Stimulated activated CD4-positive, alpha-beta T cell treated with anti-CD3 and anti-CD28 coated beads, Interleukin-1b, Interleukin-23, amount 100 ng/mL, for 1 hour (primary cell): ENCODE measurements at places on chromosomes 16 and 17.

GRCh38 chr16:30063278-30063892 is 2.2 kb upstream of the ALDOA start:
- no peak for DNase-seq

- DNase-seq, result no peak
Measured at GRCh38 chr16:11588321-11589197, 1.8 kb upstream of the LITAF start.

DNA sequence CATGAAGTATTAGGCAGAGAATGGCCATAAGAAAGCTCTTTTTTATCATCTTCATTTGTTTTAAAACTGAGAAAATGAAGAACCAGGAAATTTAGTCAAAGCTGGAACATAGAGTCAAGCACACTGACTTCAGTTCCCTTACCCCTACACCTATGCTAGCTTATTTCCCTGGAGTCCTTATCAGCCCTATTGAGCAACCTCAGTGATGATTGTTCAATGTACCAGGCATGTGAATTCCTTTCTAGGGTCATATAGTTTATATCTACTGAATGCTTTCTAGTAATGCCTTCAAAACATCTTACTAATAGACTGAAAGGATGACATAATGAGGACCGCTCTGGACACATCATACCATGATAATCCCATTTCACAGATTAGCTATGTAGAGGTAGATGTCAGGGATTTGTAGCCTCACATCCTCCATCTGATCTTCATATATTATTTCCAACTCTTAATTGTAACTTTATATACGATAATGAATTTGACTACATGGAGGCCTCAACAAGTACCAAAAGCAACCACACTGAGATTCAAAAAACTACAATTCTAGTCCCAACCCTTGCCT is 460.4 kb upstream of the DYNLRB2 start:
- DNase-seq, result no peak

- no peak for DNase-seq
Measured at GRCh38 chr16:10787304-10787703, 31.3 kb downstream of the TVP23A start.

DNA sequence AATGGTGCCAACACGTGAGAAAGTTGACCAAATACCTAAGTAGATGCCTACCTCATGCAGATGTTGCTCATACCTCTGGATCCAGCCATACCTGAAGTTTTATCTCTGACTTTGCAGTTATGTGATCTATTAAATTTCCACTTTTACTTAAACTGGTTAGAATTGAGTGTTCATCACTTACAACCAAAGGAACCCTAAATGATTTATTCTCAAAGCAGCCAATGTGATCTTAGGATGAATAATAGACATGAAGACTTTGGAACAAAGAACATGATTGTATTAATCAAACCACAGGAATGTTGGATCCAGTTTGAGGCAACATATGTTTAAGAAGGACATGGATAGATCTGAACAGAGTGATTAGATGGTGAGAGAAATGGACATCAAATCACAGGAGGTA is 68.7 kb downstream of the IRX6 start:
- DNase-seq, result no peak

- DNase-seq, result no peak
Measured at GRCh38 chr17:4607261-4607741, 23.0 kb downstream of the SMTNL2 start.

DNA sequence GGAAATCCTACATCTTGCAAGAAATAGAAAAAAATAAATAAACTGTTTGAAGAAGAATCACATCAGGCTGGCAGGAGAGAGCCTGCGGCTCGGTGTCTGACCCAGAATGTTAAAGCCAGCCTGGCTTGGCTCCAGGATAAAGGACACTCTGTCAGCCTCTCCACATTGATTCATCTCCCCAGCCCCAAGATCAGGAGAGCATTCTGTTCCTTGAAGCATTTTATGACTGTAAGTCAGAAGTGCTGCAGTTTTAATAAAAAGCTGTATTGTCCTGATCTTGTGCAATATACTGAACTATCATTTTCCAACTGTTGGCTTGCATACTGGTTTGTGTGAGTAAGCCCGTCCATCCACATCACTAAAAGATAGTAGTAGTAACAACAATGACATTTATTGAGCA is 426.6 kb downstream of the HAPSTR1 start:
- no peak for DNase-seq

- DNase-seq, result no peak
Measured at GRCh38 chr17:74520016-74520434, 11.2 kb downstream of the CD300LB start.

DNA sequence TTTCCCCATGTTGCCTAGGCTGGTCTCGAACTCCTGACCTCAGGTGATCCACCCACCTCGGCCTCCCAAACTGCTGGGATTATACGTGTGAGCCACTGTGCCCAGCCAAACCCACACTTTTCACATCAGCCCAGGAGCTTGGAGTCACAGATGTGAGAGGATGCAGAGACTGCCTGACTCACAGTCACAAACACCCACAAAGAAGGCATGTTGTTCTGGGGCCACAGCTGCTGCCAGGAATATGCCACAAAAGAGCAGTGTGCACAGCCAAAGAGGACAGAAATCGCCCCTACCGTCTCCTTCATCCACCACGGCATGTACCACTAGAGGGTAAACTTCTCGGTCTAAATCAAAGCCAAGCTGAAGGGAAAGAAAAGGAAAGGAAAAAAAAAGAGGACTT is 25.1 kb upstream of the FOXJ1 start:
- DNase-seq, result no peak

DNA sequence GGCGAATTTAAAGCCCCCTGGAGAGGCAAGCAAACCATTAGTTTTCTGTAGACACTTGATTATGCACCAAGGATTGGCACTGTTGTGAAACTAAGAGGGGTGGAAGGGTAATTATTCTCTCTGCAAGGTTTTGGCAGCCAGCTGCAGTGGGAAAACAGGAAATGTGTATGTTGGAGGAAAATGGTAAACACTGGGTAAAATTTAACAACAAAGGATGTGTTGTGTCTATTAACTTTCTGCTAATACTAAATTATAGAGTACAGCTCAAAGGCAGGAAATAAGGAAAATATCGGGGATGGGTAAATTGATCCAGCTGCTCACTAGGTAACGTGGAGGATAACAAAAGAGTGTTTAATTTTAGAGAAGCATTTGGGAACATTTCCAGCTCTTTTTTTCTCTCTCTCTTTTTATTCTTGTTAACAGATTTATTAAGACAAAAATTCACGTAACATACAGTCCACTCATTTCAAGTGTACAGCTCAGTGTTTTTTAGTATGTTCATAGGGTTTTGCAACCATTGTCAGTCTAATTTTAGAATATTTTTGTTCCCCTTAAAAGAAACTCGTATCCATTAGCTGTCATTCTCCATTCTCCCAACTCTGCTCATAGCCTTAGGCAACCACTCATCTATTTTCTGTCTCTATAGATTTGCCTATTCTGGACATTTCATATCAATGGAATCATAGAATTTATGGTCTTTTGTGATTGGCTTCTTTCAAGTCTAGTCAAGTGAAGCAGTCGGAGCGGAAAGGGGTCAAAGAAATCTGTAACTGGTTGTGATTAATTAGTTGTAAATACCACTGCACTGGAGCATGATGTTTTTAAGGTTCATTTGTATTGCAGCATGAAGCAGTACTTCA is 41.8 kb downstream of the TANGO6 start:
- DNase-seq, result no peak

DNA sequence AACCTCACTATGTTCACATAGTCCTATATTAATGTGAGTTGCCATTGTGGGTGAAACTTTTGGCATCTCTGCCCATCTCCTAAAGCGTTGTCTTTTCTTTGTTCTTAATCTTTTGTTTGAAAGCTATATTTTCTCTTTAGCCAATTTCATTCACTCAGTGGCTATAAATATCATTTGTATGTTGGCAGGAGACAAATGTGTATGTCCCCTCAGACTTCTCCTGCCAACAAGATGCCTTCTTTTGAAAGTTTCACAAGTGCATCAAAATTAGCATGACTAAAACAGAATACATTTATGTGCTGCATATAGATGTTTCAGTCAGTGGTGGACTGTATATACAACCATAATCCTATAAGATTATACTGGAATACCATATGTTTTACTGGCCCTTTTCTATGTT is 109.0 kb downstream of the CA10 start:
- DNase-seq, result no peak

DNA sequence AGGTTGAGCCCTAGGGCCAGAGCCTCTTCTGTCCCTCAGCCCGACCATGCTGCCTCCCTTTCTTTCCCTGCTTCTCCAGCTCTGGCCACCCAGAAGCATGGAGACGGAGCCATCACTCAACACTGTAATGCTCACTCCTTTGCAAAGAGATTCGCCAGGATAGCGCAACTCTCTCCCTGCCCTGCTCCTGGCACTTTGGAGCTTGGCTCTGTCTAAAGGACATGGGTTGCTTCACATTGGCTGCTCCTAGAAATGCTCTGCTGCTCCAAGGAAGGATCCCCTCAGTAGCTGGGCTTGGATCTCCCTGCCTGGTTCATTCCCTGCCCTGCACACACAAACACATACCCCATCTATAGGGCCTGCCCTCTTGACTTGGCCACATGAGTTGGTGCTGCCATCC is 76.0 kb downstream of the CLEC16A start:
- no peak for DNase-seq

DNA sequence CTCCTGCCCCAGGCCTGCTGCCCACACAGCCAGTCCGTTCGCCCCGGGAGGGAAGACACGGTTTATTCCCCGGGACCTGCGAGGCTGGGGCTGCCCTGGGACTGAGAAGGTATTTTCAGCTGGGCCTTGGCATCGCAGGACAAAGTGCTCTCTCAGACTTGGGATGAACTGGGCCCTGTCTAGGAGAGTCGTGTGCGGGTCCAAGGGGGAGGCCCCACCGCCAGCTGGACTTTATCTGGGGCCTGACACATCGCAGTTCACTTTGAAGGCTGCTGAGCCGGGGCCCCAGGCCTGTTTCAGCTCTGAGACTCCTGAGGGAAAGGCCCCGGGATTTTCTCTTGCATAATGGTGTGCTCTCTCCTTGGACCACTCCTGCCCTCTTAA is 6.8 kb downstream of the CRISPLD2 start:
- DNase-seq, result no peak

- DNase-seq, result no peak
Measured at GRCh38 chr17:897970-898619, 81.5 kb downstream of the NXN start.

- no peak for DNase-seq
Measured at GRCh38 chr16:3952737-3953131, 72.2 kb upstream of the CREBBP start.

- DNase-seq, result no peak
Measured at GRCh38 chr17:20914658-20915057, 128.2 kb downstream of the USP22 start.

DNA sequence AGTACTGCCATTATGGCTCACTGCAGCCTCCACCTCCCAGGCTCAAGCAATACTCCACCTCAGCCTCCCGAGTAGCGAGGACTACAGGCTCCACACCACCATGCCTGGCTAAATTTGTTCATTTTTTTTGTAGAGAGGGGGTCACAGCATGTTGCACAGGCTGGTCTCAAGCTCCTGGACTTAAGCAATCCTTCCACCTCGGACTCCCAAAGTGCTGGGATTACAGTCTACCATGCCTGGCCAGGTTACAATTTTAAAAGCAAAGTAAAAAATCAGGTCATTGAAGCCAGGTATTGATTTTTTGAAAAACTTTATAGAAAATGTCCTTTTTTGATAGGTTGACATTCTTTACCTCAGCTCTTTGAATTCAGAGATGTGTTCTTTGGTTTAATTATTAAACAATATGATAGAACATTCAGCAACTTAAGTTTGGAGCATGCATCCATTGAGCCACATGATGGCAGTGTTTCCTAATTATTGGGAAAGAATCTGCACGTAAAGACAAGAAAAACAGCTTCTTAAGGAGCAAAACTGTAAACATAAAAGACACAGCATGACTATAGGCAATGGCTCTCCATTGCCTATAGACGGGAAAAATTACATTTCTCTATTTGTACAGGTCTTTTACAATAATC is 1.7 kb upstream of the SLC16A11 start:
- DNase-seq, result no peak

DNA sequence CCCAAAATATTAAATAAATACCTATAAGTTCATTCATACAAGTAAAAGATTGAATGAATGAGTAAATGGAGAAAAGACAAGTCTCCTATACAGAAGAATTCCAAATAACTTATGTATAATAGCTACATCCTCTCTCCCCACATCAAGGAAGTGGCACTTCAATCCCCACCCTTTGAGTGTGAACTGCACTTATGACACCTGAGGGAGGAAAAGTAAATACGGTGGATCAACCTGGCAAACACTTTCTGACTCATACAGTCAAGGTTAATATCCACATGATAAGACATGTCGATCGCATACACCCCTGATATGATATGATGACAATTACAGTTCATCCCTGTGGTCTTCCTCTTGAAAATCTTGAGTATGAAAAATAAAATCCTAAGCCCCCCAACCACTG is 18.0 kb downstream of the SLFN12L start:
- DNase-seq, result no peak

- no peak for DNase-seq
Measured at GRCh38 chr17:48299760-48300159, 130.3 kb downstream of the SKAP1 start.

DNA sequence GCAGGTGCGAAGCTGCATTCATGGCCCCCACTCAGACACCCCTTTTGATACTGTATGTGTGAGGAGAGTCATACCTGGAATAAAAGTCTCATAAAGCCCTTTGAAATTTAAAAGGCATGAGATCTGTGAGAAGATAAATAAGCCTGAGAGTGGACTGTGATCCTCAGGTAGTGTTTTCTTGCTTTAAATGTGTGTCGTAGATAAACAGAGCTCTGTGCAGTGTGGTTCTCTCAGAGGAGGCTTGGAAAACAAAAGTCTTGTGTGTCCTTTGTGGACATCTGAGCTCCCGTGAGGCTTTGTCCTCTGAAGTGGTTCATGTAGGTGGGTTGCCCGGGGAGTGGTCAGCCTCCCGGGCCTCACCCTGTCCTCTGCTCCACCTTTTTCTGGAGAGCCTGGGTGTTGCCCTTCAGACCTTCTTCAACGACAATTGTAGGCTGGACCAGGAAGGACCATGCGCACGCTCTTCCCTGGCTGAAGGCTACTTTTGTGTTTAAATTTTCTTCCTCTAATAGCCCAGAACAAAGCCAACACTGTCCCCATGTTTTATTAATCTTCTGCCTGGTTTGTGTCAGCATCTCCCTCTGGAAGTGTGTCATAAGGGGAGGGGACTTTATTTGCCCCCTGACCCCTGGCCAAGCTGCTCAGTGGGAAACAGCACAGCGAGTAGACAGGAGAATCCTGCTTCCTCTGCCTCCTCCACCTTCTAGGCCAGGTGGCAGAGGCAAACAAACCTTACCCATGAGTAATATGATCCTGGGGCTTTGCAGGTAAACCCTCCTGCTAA is 151.2 kb downstream of the MSI2 start:
- no peak for DNase-seq

GRCh38 chr16:54591816-54592246 is 305.2 kb upstream of the IRX3 start:
- no peak for DNase-seq

- DNase-seq, result peak; percentile 57
Measured at GRCh38 chr17:49952209-49952911, 16.6 kb upstream of the DLX4 start.
